ENCODE measurements at places on chromosomes 2 and 18.

DNA sequence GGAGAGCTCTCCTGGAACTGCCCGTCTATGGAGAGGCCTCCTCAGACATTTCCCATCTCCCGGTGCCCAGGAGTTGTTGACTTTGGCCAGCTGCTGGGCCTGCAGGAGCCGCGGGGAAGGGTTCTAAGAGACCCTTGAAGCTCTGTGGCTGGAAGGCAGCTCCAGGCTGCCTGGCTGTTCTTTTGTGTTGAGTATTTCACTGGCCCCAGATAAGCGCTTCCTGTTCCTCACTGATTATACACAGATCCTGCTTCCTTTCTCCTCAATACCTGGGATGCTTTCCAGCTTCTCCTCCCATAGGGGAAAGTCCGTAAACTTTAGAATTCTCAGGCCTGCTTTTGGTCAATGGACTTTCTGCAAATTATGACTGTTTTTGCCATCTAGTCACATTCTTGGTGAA, 57.8 kb downstream of the TGOLN2 start:
- no peak for DNase-seq

DNA sequence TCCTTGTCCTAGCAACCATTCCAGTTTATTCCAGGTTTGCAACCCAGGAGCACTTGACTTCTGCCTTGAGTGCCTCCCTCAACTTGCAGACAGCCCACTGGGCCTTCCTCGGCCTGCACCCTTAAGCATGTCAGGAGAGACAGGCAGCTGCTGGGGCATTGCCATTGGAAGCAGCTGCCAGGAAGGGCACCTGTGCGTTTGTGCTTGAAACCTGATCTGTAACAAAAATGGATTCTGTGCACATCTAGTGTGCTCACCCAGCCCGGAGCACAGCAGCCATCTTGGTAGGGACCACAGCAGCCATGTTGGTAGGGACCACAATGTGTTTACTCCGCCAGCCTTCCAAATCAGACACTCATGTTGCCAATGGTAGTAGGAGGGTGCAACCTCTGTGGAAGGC, 44.3 kb upstream of the GLI2 start:
- no peak for DNase-seq

DNA sequence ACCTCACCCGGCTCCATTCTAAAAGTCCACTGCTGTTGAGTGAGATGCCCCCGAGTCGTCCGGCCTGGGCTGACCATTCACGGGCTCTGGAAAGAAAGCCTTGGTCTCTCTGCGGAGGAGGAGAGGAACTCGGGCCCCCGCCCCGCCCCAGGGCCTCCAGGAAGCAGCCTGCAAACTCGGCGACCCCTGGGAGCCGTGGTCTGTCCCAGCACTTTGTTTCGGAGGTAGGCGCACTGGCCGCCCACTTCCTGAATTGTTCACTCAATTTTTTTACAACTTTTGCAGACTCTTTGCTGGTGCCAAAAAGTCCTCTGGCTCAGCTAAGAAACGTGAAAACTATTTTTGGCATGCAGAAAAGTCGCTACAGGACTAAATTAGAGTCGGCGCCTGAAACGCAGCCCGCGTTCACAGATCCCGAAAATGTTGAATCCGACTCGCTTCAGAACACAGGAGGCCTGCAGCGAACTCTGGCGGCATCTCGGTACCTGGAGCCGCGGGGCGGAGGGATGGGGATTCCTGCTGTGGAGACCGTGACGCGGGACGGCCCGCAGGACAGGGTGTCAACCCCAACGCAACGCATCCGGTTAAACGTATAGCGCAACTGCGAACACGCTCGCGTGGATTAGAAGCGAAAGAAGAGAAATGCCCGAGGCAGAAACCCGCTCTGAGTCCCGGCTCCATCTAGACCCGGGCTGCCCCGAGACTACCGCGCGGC, 1.5 kb downstream of the PXDN start:
- DNase-seq: peak; percentile 80

DNA sequence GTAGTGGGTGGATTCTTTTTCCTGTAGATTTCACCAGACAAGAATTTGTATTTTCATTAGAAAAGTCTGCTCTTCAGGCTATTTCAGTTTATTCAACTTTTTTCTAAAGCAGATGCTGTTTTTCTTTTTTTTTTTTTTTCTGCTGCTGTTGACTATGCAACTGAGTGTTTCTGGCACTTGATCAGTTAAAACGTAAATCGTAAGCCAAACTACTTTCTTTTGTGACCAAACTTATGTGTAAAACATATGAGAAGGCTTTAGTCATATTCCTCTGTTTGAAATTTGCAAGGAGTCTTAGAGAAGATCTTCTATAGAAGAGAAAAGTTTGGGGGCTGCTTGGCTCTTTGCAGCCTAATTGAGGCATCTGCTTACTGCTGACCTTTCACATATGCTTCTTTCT, 170.1 kb downstream of the PARD3B start:
- no peak for DNase-seq

- peak; percentile 36 for DNase-seq
Measured at GRCh38 chr2:85785027-85785822, 31.4 kb downstream of the ATOH8 start.

GRCh38 chr2:122191331-122191730, 435.9 kb downstream of the TSN start:
- peak; percentile 38 for DNase-seq

DNA sequence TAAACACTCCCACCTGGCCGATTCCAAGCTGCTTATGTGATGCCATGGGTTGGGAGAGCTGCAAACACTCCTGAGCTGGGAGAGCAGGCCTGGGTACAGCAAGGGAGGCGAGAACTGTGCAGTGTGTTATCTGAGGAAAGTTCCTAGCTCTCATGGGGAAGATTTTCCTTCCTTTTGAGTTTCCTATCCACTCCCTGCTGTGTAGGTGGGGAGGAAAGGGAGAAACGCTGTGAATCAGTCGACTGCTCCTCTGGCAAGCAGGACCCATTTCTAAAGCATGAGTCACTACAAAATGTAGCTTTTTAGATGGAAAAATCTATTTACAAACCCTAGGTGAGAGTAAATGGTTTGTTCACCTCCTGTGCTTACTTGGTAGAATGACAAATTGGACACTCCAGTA, 80.4 kb downstream of the SH3RF3 start:
- DNase-seq: no peak

DNA sequence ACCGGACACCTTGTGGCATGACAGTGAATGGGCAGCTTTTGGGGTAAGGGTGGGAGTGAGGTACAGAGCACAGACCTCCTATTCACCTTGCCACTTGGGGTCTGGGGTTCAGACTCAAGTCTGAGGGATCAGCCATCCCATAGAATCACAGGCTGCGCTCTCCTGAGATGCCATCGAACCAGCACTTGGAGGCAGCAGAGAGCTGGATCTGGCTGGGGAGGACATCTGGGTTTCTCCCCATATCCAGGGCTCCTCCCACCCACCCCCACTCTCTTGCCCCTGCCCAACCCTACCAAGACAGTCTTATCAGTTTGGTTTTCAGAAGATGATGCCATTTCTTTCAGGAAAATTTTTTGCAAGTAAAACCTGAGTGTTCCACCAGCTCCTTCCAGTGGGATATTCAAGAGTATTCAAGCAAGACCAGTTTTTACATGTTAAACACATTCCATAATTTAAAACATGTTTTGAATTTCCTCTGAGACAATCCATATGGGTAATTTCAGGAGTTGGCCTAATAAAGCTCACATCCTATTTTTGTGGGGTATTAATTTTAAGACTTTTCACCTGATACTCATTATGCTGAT, 29.2 kb upstream of the TEX44 start:
- DNase-seq: peak; percentile 61

DNA sequence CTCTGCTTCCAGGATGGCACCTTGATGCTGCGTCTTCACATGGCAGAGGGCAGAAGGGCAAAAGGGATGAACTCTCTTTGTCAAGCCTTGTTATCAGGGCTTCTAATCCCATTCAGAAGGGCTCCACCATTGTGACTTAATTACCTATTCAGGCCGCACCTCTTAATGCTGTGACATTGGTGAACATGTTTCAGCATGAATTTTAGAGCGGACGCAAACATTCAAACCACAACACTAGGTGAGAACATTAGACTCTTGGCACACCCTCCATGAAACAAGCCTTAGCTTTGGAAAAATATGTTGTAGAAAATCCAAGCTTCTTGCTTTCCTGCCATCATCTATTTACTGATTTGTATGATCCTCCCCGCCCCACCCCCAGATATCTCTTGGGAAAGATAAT, 17.9 kb downstream of the DAW1 start:
- DNase-seq: no peak

DNA sequence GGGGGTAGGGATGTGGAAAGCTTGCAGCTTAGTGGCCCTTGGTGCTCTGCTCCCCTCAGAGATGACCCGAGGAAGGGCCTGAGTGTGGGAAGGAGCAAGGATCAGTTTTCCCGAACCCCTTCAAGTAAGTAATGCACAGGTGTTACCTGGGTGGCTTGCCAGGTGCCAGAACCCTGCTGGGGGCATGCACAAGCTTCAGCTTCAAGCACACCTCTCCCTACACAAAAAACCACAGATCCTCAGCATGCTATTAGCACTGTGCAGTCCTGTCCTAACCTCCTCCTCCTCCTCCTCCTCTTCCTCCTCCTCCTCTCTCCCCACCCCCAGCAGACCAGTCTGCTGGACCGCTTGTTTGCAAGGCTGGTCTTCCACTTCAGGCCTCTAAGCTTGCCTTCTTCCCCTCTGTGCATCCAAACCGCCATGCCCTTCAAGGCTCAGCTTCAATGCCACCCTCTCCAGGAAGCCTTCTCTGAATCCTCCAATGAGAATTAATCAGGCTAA, 114.8 kb downstream of the ACAA2 start:
- no peak for DNase-seq
